Heart left ventricle (tissue), 16 donors: ENCODE measurements at places on chromosomes 5 and 9.

DNA sequence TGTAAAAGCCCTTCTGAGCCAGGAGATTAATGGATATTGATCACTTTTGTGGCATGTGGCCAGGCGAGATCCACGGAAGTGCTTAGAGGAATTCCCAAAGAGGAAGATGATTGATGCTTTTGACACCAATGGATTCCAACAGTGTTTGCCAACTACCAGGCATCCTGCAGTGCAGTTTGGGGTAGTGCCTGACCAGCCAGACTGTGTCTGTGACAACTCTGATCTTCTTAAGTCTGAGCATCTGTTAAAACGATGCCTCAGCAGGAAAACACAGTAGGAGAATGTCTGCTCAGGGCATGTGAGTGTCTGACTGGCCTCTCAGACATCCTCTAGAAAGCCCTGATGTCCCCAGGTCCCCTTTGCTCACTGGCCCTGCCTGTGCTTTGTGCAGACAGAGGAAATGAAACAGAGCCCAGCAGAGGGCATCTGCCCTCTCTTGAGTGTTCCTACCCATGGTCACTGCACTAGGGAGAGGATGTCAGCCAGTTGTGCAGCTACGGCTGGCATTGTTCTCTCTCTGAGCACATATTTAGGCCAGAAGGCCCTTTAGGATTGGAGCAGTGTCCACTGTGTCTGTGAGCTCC is 57.0 kb downstream of the TRPC7 start:
- no peak for DNase-seq

- peak; percentile 14 for DNase-seq
Observed at GRCh38 chr9:136055715-136056545, 39.2 kb downstream of the NACC2 start.

DNA sequence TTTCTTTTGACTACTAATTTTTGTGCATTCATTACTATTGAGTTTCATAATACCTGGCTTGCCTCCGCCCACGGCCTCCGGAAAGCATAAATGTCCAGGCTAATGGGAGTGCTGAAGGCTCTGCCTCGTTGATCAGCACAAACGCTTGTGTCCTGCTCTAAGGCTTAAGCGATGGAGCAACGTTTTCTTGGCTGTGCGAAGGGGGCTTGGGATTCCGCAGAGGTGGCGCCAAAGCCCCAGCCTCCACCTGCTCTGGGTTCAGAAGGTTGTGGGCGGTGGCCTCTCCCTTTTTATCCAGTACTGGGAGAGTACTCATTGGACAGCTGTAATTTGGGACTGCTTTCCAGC is 19.7 kb downstream of the ANXA2R start:
- no peak for DNase-seq

- no peak for DNase-seq
Observed at GRCh38 chr9:15370466-15371447, 51.9 kb upstream of the SNAPC3 start.

DNA sequence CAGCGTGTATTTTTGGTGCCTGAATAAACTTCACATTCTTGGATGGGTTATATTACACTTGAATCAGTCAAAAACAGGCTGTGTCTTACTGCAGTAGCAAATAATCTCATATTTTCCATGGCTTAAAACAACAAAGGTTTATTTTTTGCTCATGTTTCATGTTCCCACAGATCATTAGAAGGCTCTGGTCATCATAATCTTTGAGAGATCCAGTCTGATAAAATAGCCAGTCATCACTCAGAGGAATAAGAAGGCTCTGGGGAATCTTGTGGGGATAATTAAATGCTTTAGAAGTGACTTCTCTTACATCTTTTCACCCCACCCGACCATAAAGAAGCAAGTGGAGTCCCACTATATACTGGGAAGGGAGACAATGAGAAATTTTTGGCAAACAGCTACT is 417.7 kb downstream of the PSAT1 start:
- DNase-seq = no peak

- no peak for DNase-seq
Observed at GRCh38 chr5:159884917-159885620, 31.2 kb upstream of the ADRA1B start.
